ENCODE measurements at places on chromosomes 5 and 9. TPM values are rescaled to one million over a fixed set of nuclear protein-coding genes. Genes with fewer than 3 reads are reported as not detected.

F2RL1 gene
- total RNA-seq = 122 TPM

FGF18 gene
- total RNA-seq = 0.61 TPM

SEMA6A gene
- 53.3 TPM for total RNA-seq

LCP2 gene
- not detected for total RNA-seq

C9orf153 gene
- total RNA-seq = not detected

CAMSAP1 gene
- total RNA-seq = 29.9 TPM

GNAQ gene
- total RNA-seq = 34.1 TPM

Measured in Calu3 (cell line).